Gastrocnemius medialis (tissue), 4 donors: ENCODE measurements at places on chromosomes 3 and 15.

- DNase-seq, result peak; percentile 52
These were observed at the start of gene TTLL3 for GRCh38 chr3:9809615-9810432. Gene TTLL3, plus strand, starts transcription at chr3:9810262. Its CDS starts 400 bp downstream, at chr3:9810662.

- no peak for DNase-seq
These were observed 7.6 kb upstream of the ADPRH start for GRCh38 chr3:119571688-119572087.

GRCh38 chr3:133570937-133571320 is 2.6 kb upstream of the CDV3 start:
- no peak for DNase-seq

DNA sequence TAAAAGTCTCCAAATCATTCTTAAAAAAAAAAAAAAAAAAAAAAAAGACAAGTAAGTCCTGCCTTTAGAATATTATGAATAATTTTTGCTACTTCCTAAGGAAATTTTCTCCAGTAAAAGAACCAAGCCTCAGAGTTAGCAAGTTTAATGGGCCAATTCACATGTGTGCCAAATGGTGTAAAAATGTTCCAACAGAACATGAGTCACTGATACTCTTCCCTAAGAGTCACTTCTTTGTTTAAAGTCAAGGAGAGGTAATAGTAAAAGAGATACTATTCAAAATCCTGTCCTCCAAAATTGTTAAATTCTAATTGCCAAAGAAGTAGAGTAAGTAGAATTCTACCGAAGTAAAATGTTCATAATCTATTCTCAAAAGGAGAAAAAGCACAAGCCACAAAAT is 17.7 kb upstream of the CPA3 start:
- no peak for DNase-seq

GRCh38 chr3:131995891-131996290 is 38.9 kb downstream of the CPNE4 start:
- DNase-seq, result no peak

DNA sequence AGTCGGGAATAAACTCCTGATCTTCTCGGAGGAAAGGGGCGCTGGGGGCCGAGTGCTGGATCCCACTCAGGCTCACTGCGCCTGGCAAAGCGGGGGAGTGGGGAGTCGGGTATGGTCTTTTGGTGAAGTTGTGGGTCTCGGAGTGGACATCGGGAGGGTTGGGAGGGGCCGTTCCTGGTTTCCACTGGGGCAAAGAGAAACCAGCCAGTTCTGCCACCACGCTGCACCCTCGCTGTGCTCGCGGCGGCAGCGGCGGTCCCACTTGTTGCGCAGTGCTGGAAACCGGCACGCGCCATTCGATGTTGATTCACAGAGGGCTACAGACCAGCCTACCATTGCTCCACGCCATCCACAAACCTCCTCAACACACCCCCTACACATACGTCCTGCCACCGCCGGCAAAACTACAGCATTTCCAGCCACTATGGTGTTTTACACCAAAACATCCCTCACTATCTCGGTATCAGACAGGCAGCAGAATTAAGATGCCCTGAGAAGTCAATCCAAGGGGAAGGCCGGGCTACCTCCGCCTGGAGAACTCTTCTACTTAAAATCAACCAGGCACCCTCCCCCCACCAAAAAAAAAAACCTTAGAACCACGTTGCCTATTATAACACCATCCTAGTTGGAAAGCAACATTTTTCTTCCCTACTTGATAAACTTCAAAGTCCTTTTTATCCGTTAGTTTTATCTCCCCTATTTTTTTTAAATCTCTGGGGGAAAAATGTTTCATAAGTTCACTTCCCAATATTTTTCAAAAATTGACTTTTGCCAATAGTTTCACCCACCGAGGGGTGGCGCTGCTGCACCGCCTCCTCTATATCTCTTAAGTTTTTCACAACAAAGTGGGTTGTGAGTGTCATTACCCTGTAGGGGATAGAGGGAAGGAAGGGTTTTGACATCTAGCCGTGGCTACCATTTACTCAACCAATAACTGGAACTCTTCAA is 3.6 kb downstream of the BCL6 start:
- DNase-seq, result peak; percentile 74

- no peak for DNase-seq
These were observed 25.0 kb downstream of the ANXA2 start for GRCh38 chr15:60372756-60373155.

GRCh38 chr15:65778269-65778668 is 13.8 kb downstream of the DENND4A start:
- DNase-seq, result no peak

DNA sequence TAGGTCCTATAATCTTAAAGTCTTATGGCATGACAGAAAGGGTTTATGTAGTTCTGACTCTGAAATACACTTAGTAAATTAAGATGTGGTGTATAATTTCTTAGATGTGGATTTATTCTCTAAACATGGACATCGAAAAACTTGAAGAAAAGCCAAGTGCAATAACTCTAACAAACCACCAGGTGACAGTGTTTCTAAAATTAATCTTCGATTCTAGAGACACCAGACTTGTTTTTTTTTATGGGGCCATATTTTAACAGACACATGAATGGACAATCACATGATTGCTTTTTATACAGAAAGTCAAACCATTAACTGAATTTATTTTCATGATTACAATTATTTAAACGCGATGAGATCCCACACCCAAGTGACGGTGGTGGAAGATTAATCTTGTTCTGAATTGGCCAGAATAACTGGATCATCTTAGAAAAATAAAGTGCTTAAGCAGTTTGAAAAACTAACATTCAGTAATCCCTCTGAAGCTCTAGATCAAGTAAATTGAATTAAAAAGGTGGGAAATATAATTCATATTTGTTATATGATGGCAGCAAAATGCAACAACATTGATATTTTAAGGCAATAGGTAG is 305.1 kb downstream of the LSAMP start:
- DNase-seq, result no peak

- peak; percentile 97 for DNase-seq
These were observed 129.8 kb downstream of the PPM1L start for GRCh38 chr3:160885791-160886286.

GRCh38 chr15:34719695-34720094 is 35.1 kb downstream of the GJD2 start:
- no peak for DNase-seq

DNA sequence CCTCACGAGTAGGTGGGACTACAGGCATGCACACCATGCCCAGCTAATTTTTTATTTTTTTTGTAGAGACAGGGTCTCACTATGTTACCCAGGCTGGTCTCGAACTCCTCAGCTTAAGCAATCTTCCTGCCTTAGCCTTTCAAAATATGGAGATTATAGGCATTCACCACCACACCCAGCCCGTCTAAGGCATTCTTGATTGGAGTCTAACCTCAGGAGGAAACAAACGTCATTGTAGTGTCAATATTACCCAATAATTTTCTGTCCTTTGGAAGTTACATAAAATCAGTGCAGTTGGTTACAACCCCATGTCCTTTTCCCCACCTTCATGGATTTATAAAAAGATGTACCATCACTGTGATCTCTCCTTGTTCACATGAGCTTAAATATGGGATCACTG is 41.8 kb downstream of the TIMP4 start:
- no peak for DNase-seq

DNA sequence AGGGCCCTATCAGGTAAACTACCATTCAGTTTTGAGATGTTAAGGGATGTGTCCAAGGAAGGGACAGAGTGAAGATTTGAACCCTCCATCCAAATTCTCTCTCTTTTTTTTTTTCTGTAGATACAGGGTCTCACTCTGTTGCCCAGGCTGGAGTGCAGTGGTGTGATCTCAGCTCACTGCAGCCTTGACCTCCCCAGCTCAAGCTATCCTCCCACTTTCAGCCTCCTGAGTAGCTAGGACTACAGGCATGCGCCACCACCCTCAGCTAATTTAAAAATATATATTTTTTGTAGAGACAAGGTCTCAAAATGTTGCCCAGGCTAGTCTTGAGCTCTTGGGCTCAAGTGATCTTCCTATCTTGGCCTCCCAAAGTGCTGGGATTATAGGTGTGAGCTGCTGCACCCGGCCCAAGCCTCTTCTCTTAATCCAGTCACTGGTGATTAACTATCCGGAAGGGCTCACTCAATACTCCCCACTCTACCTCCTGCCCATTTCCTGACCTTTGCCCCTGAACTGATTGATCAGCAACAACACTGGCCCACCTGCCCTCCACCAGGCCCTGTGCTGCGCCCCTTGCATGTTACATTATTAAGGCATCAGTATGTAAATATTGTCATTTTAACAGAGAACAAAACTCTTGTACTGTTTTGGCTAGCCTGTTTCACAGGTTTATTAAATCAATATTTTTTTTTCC is 164.7 kb downstream of the CTNNB1 start:
- DNase-seq, result no peak
